Aorta (tissue), 5 donors: ENCODE measurements at places on chromosomes 1 and 21.

DNA sequence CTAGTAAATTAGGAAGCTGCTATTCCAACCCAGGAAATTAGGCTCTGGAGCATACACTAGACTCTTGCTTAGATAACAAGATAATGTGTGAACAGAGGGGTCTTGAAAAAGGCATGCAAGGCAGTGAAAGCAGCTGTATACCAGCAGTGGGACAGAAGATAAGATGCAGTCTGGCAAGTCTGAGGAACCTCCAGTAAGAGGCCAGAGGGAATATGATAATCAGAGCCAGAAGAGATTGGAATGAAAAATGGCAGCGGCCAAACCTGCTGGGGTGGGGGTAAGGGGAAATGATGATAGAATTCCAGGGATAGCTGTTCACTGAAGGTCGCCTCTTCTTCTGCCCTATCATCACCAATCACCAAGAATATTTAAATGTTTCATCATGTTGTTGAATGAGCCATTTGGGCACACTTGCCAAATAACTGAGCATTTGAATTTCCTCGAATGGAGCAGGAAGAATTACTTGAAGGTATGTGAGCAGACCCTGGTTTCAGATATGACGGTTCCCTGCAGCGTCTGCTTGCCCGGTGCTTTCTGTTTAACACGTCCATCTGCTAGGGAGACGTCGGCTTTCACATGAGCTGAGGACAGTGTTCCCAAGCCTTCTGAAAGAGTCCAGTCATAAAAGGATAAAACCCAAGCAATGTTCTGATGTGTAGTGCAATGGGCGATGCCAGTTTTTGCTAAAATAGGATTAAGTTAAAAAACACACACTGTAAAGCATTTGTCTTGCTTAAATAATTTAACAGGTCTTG is 173.3 kb downstream of the RWDD3 start:
- no peak for DNase-seq

DNA sequence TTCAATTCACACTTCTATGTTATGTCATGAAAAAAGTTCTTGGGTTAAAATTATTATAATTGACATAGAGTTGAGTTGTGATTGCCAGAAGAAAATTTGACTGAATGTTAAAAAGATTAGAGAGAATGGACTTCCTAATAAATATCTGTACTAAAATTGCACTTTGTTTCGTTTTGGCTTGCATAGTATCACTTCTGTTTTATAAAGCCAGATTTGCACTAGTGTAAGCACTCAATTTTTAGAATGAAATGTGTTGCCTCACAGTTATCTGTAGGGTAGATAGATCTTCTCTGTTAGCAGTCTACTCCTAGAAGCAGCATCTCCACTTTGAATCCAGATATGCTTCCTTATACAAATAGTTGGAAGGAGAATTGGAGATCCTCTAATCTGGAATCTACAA is 95.2 kb upstream of the MPC2 start:
- no peak for DNase-seq

DNA sequence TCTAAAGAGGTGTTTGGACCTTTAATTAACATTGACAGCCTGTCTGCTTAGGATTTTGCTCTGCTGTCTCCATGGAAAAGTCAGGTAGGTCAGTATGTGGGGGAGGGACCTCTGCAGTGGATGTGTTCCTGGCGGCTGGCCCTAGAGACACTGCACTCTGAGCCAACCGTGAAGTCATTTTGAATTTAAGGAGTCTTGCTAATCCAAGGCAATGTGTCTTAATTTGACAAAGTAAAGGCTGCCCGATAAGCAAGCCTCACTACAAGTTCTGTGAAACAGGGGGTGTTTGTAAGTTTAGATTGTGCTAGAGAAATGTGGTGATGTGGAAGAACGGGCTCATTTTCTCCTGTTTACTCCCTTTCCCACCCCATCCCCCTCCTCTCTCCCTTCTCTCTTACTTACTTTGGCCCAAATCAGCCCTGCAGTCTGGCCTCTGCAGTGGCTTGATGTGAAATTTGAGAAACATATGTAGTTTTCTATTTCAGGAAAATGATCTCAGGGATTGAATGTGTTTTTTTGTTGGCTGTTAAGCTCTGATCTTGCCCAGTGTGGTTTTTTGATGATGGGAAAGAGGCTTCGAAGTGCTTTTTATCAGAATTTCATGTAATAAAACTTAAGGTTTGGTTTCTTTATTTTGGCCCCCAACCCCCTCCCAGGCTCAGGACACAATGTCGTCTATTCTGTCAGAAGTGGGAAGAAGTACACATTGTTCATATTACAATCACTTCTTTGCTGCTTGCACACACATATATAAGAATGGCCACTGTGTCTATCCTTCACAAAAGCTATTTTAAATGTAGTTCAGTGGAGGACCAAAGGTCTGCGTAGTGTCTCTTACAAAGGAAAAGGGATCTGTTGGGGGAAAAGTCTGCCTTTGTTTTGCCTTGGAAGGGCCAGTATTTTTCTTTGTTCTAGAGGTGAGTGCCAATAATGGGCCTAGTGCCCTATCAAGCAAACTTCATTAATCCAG is 96.6 kb downstream of the FGGY start:
- peak; percentile 89 for DNase-seq

GRCh38 chr1:206814716-206815341 is 42.5 kb upstream of the IL10 start:
- DNase-seq = no peak

DNA sequence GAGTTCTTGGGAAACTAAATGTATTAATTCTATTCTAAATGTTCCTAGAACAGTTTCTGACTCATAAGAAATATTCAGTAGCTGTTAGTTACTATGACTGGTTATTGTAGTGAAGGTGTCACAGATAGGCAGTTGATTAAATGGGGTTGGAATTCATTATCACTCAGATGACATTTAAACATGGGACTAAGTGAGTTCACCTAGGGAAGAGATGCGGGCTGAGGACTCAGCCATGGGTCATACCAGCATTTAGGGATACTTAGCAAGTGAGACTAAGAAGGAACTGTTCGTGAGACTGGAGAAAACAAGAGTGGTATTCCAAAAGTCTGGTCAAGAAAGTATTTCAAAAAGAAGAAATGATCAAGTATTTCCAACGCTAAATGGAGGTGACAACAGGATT is 125.1 kb upstream of the ADGRL4 start:
- DNase-seq = no peak

DNA sequence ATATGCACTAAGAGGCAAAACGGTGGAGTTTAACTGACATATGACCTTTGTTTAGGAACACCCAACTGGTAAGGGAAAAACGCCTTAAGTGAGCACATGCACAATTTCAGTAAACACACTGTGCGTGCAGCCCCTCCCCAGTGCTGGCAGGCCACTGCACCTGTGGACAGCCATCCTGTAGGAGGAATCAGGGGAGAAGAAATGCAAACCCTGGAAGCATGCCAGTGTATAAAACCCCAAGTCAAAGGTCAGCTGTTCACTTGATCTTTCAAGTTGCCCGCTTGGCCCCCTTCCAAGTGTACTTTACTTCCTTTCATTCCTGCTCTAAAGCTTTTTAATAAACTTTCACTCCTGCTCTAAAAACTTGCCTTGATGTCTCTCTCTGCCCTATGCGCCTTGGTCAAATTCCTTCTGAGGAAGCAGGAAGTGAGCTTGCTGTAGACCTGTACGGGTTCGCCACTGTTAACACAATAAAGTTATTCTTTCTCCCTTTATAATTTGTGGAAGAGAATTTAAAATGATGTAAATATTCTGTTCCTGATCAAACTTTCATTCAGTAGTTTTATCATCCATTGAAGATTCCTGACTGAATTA is 31.8 kb downstream of the USP25 start:
- DNase-seq = no peak

DNA sequence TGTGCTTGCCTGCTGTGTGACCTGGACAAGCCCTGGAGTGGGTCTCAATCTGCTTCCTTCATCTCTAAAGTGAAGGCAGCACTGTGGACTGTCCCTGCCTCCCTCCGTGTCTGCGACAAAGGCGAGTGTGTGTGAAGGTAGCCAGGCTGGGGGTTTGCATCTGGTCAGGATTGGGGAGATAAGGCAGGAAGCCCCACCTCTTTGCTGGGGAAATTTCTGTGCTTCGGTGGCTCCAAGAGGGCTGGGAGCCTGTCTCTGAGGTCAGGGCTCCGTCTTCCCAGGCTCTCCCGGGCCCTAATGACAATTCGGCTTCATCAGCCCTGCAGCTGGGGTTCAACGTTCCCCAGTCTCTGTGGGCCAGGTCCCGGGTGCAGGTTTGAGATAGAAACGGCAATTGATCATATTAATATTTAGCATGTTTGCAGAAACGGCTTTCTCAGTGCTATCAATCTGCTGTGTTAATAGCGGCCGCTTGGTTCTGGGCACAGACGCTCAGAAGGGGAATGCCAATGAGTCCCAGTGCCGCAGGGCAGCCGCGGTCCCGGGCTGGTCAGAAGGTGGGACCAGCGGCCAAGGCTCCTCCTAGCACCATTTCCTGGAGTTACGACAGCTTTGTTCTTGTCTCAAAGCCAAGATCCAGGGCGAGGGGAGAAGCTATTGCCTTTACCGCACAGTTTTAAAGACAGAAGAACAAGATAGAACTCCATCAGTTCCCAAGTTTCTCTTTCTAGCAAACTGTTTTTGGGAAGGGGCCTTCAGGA is 105.7 kb downstream of the PRDM16 start:
- peak; percentile 91 for DNase-seq
